ENCODE measurements at places on chromosomes 6 and 20.

GRCh38 chr20:36937402-36937770 lies 14.1 kb downstream of the SAMHD1 start:
- no peak for DNase-seq

GRCh38 chr20:39112178-39112743 lies 150.1 kb downstream of the DHX35 start:
- DNase-seq: no peak

GRCh38 chr6:163459007-163459406 lies 44.5 kb downstream of the QKI start:
- no peak for DNase-seq

DNA sequence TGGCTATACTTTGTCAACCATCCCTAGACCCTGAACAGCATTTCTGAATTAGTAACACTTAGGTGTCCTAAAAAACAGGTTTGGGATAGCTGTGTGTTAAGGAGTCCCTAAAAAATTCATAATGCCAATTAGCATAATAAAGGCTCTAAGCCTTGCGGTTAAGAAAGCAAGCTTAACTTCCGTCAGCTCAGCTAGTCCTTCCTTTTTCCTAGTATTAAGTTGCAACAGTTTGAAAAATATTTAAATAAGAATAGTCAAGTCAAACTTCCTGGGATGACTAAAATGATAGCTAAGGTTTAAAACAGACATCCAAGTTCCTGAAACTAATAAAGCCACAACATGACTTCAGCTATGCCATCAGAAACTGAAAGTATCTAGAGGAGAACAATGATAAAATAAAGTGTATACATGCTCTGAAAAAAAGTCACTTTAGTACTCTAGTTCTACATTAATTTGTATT lies 3.5 kb downstream of the AKIRIN2 start:
- no peak for DNase-seq

DNA sequence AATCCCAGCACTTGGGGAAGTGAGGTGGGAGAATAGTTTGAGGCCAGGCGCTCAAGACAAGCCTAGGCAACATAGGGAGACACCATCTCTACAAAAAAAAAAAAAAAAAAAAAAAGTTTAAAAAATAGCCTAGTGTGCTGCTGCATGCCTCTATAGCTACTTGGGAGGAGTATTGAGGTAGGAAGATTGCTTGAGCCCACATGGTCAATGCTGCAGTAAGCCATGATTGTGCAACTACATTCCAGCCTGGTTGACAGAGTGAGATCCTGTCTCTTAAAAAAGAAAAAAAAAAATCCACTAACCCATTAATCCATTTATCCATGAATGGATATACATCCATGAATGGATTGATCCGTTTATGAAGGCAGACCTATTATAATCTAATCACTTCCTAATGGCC lies 1064.6 kb upstream of the EYS start:
- no peak for DNase-seq

DNA sequence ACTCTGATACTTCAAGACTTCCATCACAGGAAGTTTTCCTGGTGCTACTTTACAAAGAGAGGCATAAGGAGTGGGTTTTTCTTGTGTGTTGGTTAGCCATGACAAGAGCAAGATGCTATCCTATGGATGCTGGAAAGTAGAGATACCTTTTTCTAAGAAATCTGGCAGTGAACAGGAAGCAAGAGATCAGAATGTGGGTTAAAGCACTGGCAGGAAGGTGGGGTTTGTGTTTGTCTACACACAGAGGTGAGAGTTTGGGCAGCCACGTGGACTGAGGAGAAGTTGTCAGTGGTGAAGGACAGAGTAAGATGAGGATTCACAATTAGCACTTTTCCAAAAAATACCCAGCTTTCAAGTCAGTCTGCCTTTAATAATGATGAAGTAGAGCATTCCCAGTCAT lies 17.9 kb downstream of the SLC2A12 start:
- DNase-seq: no peak

- DNase-seq: no peak
These were observed 49.3 kb upstream of the KIF16B start for GRCh38 chr20:16622501-16622900.

DNA sequence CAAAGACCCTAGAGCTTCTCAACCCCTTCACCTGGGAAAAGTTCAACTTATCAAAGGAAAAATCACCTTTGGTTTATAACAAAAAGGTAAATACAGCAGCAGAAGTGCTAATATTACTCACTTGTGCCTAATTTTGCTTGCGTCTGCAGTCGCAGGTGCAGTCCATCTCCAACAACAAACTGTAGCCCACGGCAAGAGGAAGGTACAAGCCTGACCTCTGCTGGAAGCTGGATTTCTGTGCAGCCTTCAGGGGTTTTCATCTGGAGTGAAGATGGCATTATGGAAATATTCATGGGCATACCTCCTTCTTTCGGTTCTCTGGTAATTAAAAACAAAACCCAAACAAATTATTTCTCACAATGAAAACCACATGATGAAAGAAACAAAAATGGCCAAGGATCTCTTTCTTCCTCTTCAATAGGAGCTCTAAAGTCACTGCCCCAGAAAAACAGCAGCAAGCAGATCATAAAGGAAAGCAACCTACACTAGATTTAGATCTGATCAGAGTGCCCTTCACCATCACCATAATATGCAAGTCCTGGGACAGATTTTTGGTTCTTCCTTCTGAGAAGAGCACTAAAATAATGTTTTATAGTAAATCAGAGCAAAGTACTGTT lies 7.8 kb downstream of the UBE3D start:
- no peak for DNase-seq

DNA sequence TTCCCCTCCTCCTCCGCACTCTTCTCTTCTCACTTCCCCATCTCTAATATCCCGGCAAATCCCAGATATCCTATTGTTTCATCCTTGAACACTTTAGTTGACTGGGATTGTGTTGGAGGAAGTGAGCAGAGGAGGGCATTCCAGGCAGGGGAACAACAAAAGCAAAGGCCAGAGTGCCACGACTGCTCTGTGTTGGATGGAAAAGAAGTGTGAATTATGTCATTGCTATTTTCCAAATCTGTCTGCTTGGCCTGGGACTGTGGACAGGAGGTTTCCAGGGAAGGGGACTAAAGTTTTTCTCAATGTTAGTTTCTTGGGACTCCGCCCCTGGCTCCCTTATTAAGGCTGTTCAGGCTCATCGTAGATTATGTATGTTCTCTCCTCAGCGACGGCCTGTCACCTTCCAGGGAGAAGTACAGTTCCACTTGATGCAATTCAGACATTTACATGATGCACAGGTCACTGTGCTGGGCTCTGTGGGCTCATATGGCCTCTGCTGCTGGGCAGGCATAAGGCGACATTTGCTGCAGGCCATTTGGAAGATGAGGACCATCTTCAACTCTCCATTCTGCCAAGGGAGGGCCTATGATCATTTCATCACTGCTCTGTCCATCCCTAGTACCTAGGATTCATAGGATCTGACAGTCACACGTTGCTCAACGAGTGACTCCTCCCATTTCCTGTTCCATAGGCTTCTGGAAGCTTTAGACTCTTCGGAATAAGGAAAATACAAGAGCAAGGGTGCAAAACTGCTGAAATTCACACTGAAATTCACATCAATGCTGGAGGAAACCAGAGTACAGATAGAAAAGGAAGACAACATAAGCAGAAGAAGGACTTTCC lies 99.1 kb upstream of the KCNK16 start:
- DNase-seq: no peak

GRCh38 chr6:36590237-36590636 lies 3.9 kb upstream of the SRSF3 start:
- DNase-seq: no peak

DNA sequence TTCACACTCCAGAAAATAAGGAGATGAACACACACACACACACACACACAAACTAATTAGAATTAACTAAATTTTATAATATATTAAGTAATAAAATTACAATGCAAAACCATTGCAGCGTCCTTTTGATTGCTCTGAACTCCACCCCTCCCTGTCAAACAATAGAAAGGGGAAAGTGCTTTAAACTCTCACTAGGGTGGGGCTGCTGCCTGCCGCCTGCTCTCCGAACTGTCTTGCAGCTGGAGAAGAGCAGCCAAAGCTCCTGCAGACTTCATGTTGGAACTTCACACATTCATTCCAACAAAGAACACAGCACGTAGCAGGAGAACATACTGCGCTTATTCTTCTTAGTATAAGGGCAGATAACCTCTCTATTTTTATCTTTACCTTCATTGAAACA lies 83.2 kb downstream of the GCLC start:
- no peak for DNase-seq

- DNase-seq: no peak
These were observed 164.9 kb upstream of the RREB1 start for GRCh38 chr6:6942831-6943230.

- no peak for DNase-seq
These were observed 727 bp downstream of the MRS2 start for GRCh38 chr6:24403501-24403824.

- DNase-seq: no peak
These were observed 5.3 kb upstream of the NKX2-2 start for GRCh38 chr20:21519136-21519584.

- DNase-seq: no peak
These were observed 10.4 kb upstream of the SUMO4 start for GRCh38 chr6:149389509-149390297.

- no peak for DNase-seq
These were observed 32.0 kb downstream of the KIF16B start for GRCh38 chr20:16541226-16541625.

DNA sequence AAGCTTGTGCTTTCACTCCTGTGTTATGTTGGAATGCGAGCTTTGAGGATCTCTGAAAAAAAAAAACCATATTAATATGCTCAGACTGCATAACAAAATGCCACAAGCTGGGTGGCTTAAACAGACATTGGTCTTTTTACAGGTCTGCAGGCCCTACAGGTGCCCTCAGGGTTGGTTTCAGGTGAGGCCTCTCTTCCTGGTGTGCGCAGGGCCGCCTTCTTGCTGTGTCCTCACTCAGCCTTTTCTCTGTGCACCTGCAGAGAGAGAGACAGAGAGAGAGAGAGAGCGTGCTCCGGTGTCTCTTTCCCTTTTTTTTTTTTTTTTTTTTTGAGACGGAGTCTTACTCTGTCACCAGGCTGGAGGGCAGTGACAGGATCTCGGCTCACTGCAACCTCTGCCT lies 114.1 kb upstream of the SNX9 start:
- DNase-seq: no peak

GRCh38 chr6:143561105-143561704 lies 49.7 kb upstream of the FUCA2 start:
- no peak for DNase-seq

GRCh38 chr6:136491754-136492153 lies 58.5 kb downstream of the MAP7 start:
- no peak for DNase-seq

GRCh38 chr6:39077882-39078594 lies 29.5 kb downstream of the GLP1R start:
- no peak for DNase-seq

GRCh38 chr20:20466341-20466879 lies 98.5 kb downstream of the INSM1 start:
- no peak for DNase-seq

DNA sequence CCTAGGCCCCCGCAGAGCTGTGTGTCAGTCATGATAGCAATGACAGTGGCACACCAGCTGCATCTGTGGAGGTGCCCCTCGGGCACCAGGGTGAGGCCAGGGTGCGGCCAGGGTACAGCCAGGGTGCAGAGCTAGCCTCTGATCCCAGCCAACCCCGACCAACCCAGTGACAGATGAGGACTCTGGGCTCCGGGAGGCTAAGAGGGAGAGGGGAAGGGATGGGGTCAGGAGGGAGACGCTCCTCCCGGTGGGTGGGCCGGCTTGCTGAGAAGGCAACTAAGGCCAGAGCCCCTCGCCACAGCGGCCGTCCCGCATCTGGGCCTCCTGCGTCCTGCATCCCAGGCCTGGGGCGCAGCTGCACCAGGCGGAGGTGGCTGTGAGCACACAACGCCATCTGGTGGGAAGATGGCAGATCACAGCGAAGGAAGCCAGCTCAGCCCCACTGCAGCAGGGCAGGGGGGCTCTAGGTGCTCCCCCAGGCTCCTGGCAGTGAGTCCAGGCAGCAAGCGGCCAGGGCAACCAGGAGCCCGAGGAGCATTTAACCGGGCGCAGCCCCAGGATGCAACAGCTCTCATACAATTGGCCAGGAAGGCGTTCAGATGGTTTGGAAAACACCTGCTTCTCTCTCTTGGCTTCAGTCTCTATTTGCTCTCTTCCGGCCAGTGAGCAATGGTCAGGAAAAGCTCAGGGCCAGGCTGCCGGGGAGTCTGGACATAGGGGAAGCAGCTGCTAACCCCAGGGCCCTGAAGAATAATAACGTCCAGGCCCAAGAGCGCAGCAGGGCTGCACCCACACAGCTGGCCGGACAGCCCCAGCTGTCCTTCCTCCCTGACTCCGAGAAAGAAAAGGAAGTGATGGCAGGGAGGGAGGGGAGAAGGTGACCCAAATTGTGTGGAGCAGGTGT lies 169.4 kb downstream of the TAF4 start:
- DNase-seq: no peak

DNA sequence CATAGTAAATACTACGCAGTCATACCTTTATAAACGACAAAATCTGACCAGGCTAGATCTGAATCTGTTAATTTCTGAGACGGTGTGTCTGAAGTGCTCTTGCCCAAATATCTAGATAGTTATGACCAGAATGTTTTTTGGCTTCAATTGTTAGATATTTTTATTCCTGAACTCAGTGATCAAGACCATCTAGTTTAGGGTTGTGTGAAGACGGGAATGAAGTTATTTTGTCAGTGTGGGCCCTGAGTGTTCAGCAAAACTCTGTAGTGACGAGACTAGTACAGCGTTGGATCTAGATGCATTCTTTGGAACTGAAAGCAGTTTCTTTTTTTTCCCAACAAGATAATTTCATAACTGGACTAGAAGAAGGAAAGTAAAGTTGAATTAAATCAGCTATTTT lies 3.1 kb downstream of the STXBP5 start:
- no peak for DNase-seq

GRCh38 chr20:33250666-33251065 lies 14.9 kb downstream of the BPIFA1 start:
- no peak for DNase-seq

GRCh38 chr6:108916026-108916686 lies 67.9 kb downstream of the ARMC2 start:
- DNase-seq: no peak

DNA sequence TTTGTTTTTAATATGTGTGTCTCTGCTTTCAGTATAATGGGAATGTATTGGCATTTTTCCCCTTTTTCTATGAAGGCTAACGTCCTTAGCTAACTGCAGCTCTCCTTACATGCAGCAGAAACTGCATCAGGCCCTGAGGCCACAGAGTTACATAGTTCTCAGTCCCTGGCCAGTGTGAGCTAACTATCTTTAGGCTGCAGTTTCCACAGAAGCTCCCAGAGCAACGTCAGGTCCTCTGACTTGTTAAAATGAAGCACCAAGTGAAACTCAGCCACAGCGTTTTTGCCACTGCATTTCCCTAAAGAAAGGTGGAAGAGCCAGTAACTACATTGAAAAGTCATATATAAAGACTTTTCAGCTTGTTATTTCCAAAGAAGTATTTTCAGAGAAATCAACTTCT lies 244.7 kb downstream of the CBLN4 start:
- DNase-seq: no peak

GRCh38 chr6:156697225-156697830 lies 79.8 kb upstream of the ARID1B start:
- DNase-seq: no peak

- DNase-seq: no peak
These were observed 10.6 kb downstream of the RPS10 start for GRCh38 chr6:34414999-34415858.
